ENCODE measurements at places on chromosomes 2 and 18. TPM values are rescaled to one million over a fixed set of nuclear protein-coding genes. Genes with fewer than 3 reads are reported as not detected.

ALLC gene
- 0.06 TPM for total RNA-seq

CD8B2 gene
- not detected for total RNA-seq

POTEF gene
- total RNA-seq = not detected

SCYGR6 gene
- total RNA-seq = not detected

SIGLEC15 gene
- 0.09 TPM for total RNA-seq

All from A549 treated with CpdA at 1 μM for 4 hours (cell line).